ENCODE measurements at places on chromosomes 6 and 20.

DNA sequence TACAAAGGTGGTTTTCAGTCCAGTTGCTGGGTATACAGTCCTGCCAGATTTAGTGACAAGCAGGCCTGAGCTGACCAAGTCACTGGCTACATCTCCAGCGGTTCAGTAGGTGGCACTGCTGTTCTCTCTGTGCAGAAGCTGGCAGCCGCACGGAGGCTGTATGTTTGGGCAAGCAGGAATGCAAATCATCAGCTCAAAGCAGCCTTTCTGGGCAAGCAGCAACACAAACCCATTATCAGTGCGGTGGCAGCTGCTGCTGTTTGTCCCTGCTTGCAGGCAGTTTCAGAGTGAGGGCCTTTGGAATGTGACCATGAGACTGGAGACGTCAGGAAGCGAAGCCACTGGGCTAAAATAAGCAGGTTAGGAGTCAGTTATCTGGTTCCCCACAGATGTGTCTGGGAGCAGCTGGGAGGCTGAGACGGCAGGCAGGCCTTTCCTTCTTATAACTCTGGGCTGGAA is 72.5 kb downstream of the TXLNB start:
- DNase-seq, result peak; percentile 82

GRCh38 chr6:25833136-25833535 is 1.3 kb upstream of the SLC17A1 start:
- no peak for DNase-seq

- no peak for DNase-seq
Observed at GRCh38 chr20:19022791-19023448, 189.5 kb upstream of the SLC24A3 start.

GRCh38 chr6:162116902-162117525 is 610.6 kb downstream of the PRKN start:
- DNase-seq, result no peak

DNA sequence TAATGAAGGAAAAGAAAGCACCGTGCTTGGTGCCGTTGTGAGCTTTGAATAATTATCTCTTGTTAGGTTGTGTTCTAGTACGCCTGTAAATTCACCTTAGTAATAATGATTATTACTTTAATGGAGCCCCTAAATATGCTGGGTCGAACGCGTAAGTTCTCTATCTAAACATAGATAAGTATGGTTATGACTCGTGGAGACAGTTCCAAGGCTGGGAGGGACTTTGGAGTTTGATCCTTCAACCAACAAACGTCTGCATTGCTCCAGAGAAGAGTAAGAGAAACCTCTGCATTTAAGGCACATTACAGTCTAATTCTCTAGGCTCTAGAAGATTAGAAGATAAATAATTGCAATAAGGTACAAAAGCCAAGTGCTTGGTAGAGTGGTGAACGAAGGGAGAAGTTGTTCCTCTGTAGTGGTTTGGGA is 514 bp downstream of the ACOT13 start:
- DNase-seq, result peak; percentile 57

GRCh38 chr20:53735536-53736050 is 142.0 kb upstream of the ZNF217 start:
- no peak for DNase-seq

DNA sequence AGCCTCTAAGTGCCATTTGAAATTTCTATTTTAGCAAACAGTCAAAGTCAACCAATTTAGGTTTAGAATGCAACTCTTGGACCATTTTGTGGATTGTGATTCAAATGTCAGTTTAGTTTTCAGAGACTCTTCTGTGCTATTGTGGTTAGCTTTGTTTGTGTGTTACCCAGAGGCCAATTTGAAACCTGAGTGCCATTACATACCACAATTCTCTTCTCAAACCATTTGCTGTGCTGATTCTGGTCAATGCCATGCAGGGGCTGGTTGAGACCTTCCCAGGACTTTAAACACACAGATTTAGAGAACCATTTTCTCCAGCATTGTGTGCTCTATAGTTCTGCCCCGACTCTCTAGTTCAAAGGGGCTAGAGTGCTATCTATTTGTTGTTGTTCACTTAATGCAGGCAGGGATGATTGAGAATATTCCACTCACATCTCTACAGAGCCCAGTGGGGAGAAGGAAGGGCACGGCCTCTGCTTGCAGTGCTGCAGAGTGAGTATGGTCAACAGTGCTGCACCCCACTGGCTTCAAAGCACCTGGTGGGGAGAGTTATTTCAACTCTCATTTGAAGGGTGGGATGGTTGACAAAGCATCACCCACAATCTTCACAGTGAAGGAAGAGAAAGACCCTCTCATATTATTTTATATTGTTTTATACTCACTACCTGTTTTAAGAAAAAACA is 738.2 kb downstream of the COL12A1 start:
- DNase-seq, result no peak

- DNase-seq, result no peak
Observed at GRCh38 chr6:85756982-85757381, 114.3 kb upstream of the SYNCRIP start.

GRCh38 chr6:145276756-145277155 is 458.6 kb downstream of the EPM2A start:
- DNase-seq, result no peak

- DNase-seq, result no peak
Observed at GRCh38 chr6:149852180-149852579, 12.0 kb downstream of the LRP11 start.

DNA sequence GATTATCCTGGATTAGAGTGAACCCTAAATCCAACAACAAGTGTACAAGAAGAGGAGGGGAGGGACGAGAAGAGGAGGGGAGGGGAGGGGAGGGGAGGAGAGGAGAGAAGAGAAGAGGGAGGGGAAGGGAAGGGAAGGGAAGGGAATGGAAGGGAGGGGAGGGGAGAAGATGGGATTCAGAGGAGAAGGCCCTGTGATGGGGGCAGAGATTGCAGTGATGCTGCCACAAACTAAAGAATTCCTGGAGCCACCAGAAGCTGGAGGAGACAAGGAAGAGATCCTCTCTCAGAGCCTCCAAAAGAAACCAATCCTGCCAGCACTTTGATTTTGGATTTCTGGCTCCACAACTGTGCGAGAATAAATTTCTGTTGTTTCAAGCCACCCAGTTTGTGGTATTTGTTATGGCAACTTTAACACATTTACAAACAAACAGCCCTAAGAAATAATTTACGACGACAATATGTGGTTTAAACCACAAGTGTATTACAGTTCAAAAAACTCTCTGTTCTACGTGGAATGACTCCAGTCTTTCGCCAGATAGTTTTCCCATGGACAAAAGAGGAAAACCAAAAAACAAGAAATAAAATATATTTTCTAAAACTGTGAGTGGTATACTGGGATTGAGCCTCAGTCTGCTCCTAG is 235.4 kb downstream of the HDGFL1 start:
- no peak for DNase-seq

DNA sequence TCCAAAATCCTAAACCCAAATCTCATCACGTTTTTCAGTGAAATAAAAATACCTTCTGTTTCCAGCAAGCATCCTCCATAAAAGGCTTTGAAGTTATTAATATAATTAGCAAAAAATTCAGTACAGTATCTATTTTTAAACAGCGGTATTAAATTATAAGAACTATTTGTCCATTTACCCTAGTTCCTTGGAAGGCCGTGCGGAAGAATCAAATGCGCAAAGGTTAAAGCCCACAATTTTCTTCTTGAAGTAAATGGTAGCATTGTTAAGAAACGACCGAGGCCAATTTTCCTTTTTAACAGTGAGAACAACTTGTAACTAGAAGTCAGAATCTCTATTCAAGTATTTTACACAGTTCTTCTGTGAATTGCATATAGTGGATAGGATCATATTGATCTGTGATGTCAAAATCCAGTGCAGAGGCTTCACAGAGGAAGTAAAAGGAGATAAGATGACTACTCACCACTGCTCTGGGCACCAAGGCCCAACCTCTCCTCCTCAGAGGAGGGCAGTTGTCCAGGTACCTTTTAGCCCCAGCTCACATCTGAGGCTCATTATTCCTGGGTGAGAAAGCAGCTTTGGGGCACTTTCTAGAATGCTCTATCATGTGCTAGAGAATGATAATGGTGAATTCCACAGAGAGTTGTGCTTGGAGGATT is 36.3 kb downstream of the TNFAIP3 start:
- no peak for DNase-seq

- DNase-seq, result no peak
Observed at GRCh38 chr20:61544910-61545889, 293.1 kb downstream of the CDH4 start.

DNA sequence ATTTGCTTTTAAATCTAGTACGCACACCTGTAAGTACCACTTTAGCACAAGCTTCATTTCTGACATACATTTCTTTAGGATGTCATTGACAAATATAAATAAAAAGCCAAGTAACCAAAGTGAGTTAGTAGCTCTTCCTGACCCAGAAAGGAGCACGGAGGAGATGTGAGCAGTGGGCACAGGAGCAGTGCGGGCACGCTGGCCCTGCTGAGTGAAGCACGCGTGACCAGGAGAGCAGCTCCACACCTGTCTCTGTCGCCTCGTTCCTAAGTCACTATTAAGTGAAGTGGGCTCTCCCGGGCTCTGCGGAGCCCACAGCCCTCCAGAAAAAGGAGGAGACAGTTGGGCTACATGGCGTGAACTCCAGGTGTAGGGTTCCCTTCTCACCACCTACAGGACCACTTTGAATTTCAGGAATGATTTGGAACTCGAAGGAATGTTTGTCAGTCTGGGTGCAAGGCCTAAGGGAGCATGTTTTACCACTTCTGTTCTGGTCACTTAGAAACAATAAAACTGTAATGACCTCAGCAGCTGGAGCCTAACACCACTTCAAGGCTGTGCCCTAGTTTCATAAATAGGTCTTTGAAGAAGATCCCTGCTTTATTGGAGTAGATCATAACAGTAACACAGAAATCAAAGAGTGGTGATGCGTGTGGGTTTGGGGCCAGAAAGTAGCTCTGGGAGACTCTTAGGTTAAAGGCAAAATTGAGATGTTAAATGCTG is 95.9 kb downstream of the FAM120B start:
- DNase-seq, result no peak

GRCh38 chr20:20806121-20807095 is 94.0 kb upstream of the RALGAPA2 start:
- DNase-seq, result no peak

- DNase-seq, result no peak
Observed at GRCh38 chr6:43075670-43076463, at the start of gene PTK7. PTK7 (plus strand) TSS chr6:43076314; CDS start chr6:43076489, 175 bp downstream.

DNA sequence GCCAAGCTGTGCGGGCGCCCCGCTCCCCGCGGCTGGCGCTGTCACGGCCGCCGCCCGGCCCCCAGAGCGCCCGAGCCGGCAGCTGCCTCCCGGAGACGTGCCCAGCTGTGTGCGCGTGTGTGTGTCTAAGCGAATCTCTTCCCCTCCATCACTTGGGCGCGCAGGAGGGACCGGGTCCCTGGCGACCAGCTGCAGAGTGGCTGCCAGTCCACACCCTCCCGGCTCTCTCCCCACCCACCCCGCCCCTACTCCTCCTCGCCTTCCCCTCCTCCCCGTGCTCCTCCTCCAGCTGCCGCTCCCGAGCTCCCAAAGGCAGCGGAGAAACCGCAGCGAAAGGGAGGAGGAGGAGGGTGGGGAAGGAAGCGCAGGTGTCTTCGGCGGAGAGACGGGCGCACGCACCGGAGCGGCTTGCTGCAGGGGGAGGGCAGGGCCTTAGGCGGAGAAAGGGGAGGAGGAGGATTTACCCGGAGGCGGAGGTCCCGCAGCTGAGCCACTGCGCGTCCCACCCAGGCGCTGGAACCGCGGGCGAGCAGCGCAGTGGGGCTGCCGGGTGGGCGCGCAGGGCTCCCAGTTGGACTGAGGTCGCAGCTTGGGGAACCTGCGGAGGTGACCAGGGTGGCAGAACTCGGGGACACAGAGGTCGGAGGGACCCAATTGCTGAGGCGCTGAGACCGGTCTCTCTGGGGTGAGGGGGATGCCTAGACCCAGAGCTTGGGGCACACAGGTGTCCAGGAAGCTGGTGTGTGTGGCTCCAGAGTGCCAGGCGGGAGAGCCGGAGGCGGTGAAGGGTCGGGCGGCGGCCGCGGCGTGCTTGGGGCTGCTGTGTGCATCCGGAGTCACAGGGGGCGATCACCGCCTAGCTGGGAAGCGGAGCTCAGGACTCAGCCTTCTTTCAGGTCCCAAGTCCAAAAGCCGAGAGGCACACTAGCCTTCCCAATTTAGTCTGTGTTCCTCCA is at the start of gene HS3ST5:
TSS of gene HS3ST5 (minus strand) at position 198 of the 956 bp plus-strand sequence. CDS start 280,178 bp downstream, outside the sequence.
- DNase-seq, result peak; percentile 26

- DNase-seq, result no peak
Observed at GRCh38 chr6:169640351-169640852, 61.4 kb downstream of the WDR27 start.

- DNase-seq, result no peak
Observed at GRCh38 chr20:55656231-55656775, 349.0 kb downstream of the CBLN4 start.

GRCh38 chr6:79215213-79215824 is 19.2 kb downstream of the HMGN3 start:
- DNase-seq, result no peak

GRCh38 chr6:160261991-160262680 is 3.5 kb upstream of the SLC22A2 start:
- DNase-seq, result no peak

- DNase-seq, result no peak
Observed at GRCh38 chr6:44270526-44271405, 516 bp downstream of the TMEM151B start.

DNA sequence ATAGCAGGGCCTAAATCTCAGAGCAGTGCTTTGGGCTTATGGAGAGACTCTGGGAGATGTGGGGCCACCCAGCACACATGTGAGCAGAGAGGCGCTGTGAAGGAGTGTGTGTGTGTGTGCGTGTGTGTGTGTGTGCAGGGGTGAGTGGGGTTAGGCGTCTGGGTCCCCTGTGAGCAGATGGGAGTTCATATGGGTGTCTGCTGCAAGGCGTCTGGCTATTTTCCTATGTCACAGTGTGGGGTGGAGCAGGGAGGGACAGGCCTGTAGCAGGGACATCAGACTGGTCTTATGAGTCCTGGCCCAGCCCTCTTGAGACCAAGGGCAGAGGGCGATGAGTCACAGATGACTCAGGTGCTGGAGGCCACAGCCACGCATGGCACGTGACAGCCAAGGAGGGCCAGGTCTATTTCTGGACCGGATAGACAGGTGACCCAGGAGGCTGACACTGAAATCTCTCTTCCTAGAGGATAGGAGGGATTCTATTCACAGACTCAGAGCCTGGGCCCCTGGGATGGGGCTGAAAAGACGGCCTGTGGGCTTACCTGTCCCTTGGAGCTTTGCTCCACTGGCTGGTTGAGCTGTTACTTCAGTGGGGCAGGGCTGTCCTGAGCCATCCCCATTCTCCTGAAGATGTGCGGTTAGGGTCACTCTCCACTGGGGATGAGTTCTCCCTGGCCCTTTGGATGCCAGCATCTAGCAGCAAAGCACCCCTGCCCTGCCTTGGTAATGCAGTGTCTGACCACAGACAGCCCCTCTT is 28.9 kb downstream of the VEGFA start:
- DNase-seq, result peak; percentile 90

- no peak for DNase-seq
Observed at GRCh38 chr6:3571836-3572235, 115.0 kb upstream of the SLC22A23 start.

- DNase-seq, result no peak
Observed at GRCh38 chr6:16204653-16205376, 33.6 kb upstream of the GMPR start.

GRCh38 chr6:163745536-163746400 is 331.2 kb downstream of the QKI start:
- no peak for DNase-seq

- DNase-seq, result peak; percentile 24
Observed at GRCh38 chr6:6942831-6943230, 164.9 kb upstream of the RREB1 start.

GRCh38 chr20:39112178-39112743 is 150.1 kb downstream of the DHX35 start:
- peak; percentile 19 for DNase-seq
